Fibroblast of upper back skin (primary cell): ENCODE measurements at places on chromosomes 11 and 22.
A peak's percentile ranks its signal among the peaks of the same experiment; 100 is the strongest.

- DNase-seq: no peak
Measured at GRCh38 chr11:134124660-134125451, 56.0 kb downstream of the JAM3 start.

DNA sequence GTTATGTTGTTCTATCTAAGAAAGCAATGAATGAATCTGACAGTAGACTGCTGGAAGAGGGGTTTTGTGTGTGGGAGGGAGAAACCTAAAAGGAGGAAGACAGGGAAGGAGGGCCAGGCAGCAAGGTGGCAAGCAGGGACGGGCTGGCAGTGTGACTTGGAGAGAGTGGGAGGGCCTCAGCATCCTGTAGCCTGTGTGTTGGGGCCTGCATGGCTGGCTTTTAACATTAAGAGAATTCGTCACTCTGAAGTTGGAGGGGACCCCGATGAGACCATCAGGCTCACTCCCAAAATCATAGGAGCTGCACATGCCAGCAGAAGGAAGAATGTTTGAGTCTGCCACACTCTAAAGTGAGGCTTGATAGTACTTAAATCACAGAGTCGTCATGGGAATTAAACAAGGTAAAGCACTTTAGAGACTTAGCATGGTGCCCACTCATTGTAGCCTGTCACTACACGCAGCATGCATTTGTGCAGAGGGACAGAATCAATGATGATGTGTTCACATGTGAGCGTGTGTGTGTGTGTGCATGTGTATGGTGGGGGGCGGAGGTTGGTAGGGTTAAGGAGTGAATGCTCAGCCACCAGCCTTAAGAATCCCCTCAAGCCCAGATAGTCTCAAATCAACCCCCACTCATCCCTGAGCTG is 199.5 kb downstream of the TENM4 start:
- DNase-seq: no peak

DNA sequence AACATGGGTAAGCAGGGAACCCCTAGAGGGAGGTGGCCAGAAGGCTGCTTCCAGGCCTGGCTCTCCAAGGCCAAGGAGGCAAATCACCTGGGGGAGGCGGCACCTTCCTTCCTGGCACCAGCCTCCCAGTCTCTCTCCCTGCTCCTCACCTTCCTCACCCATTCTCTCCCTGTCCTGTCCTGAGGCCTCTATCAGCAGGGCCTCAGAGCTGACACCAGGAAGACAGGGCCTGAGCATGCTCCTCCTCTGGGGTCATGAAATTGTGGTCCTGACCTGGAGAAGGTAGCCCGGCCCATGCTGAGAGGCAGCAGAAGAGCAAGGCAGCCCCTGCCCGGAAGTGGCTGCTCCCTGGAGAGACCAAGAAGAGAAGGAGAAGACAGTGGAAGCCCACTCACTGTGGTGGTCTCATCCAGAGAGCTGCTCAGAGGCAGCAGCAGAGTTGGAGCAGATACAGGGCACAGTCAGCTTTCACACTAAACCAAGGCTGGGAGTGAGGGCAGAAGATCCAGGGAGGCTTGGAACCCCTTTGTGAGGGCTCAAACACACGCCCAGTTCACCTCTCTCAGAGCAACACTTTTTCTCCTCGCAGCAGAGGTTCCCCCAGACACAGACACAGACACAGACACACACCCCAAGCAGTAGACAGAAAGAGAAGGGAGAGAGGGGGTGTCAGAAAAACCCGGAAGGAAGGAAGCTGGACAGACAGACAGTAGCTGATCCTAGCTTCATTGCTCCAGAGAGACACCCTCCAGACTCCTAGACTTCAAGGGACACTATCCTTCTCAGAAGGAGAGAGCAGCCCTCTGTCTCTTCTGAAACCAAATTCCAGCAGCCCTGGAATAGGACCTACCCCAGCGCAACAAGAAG is 1.8 kb downstream of the BCL9L start:
- DNase-seq: no peak

DNA sequence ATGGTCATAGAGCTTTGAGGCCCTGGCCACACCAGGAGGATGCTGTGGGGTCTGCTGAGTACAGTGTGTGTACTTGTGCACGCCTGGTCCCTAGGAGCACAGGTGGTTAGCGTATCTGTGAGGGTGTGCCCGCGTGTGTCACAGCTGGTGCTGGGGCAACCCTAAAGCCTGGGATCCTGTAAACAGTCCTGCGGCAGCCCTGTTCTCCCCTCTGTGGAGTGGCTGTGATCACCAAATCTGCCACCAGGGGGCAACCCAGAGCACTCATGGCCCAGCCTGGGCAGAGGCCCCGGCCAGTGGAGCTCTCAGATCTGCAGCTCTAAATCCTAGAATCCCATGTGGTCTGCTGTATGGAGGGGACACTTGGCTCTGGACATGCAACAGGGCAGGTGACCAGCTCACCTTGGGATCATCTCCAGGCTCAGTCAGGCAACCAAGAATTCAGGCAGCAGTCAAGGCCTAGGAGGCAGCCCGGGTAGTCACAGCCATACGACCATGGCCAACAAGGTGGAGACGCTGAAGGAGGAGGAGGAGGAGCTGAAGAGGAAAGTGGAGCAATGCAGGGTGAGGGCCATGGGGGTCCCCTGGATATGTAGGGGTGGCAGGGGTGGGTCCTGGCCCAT is 3.9 kb downstream of the SH3BP1 start:
- peak; percentile 65 for DNase-seq

- DNase-seq: no peak
Measured at GRCh38 chr11:17635551-17635938, 83.8 kb upstream of the MYOD1 start.

- peak; percentile 95 for DNase-seq
Measured at GRCh38 chr11:130706572-130706971, 209.7 kb downstream of the SNX19 start.

DNA sequence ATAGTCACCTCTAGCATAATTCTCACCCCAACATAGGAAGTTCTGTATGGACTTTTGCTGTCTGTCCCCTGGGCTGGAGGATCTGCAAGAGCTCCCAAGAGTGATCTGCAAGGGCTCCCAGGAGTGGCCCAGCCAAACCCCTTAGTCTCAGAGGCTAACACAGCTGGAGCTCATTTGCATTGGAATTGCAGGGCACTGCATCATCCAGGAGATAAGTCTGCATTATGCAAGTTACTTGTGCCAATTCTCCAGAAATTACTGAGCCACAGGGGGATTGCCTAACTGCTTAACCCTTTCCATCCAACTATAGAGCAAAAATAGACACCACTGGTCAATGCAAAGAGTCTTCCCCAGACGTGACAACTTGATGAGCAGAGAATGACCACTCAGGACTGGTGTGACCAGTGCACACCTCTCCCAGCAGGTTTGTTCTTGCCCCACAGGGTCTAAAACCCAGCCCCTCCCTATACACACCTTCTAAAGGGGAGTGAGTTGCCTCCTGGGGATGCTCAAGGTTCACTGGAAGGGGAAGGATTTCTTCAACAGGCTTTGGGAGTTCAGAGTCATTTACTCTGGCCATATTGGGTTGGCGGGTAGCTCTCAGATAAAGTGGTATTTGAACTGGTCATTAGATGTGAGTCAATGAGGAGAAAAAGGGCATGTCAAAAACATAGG is 38.4 kb downstream of the POU2AF3 start:
- DNase-seq: peak; percentile 83

GRCh38 chr11:8719721-8720120 is 37.1 kb downstream of the RPL27A start:
- DNase-seq: peak; percentile 80

DNA sequence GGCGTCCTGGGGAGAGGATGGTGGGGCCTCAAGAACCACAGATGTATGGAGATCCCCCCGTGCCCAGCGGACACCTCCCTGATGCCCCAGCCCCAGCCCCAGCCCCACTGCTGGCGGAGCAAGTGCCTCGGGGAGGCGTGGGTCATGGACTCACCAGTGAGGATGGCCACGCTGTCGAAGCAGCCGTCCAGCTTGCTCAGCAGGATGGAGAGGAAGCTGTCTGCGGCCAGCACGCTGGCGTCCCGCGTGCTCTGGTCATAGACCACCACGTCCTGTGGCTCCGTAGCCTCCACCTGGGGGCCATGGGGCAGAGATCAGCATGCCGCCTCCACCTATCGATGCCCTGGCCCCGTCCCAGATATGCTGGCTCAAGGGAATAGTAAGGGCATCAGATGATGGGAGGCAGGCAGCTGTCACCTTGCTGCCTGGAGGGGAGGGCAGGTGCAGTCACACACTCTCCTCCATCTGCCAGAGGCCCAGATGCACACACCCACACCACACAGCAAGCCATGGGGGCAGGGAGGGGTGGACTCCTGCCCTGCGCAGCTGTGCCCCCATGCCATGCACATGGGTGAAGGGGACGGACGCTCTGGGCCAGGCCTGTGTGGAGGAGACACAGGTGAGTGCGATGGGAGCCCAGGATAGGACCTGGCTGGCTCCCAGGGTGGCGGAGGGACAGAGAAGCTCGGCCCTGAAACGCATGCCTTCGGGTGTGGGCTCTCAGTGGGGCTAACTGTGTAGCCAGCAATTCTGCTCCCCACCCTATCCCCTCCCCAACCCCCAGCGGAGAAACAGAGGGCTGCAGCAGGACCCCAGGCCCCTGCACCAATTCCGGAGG is 8.2 kb downstream of the DUSP8 start:
- DNase-seq: no peak

DNA sequence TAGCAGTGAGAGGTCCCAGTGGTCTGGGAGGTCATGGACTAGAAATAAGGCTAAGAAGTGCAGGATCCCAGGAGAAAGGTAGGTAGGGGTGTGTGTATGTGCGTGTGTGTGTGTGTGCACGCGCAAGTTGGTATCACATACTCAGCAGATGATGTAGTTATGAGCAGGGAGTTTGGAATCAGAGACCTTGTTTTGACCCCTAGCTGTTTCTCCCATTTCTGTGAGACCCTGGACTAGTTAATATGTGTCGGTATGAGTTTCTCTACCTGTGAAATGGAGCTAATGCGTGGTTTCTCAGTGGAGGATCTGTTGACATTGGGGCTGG is 1.3 kb downstream of the SERPING1 start:
- DNase-seq: peak; percentile 45

DNA sequence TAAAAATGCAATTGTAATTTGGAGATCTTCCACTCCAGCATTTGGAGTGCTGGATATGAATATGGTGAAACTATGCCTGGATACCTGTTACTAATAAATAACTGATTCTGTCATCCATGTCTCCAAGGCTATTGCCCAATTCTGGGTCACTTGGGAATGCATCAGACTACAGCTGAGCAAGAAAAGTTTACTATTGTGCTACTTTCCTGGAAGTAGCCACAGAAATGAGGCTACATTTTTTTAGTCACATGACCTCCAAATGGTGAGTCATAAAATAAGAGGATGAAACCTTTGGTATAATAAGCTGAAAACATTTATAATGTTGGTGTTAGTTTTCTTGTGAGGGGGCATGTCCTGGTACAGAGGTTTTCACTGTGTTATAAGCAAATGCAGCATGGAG is 44.4 kb downstream of the DCDC1 start:
- DNase-seq: peak; percentile 59

DNA sequence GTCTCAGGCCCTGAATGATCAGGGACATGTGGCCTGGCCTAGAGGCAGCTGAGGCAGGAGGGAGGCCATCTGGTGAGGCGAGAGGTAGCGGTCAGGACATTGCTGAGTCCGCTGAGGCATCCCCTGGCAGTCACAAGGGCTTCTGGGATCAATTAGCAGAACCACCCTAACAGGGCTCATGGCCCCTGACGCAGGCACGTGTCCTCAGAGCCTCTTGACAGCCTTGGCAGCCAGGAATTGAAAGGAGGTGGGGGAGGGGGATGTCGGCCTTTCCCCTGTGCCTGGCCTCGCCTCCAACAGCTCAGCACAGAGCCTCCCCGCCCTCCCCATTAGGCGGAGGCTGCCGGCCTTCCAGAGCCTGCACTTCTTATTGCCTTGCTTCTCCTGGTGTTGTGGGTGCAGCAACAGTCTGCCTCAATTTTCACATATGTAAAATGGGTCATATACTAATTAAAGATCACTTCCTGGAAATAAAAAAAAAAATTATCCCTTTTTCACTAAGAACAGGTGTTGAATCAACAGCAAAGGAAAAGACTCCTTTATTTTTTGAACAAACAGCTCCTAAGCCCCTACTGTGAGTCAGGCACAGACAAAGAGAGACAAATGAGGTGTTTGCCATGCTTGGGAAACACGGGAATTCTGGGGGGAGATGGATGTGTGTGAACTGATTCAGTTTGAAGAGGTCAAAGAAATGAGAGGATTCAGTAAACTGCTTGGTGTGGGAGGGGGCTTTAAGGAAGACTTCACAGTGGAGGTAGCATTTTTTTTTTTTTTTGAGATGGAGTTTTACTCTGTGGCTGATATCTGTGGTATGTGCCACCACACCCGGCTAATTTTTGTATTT is 55.3 kb downstream of the NFAM1 start:
- DNase-seq: peak; percentile 66

- DNase-seq: no peak
Measured at GRCh38 chr11:93444617-93445073, 98.5 kb downstream of the SMCO4 start.

GRCh38 chr11:87575088-87575487 is 537.4 kb downstream of the TMEM135 start:
- DNase-seq: no peak

DNA sequence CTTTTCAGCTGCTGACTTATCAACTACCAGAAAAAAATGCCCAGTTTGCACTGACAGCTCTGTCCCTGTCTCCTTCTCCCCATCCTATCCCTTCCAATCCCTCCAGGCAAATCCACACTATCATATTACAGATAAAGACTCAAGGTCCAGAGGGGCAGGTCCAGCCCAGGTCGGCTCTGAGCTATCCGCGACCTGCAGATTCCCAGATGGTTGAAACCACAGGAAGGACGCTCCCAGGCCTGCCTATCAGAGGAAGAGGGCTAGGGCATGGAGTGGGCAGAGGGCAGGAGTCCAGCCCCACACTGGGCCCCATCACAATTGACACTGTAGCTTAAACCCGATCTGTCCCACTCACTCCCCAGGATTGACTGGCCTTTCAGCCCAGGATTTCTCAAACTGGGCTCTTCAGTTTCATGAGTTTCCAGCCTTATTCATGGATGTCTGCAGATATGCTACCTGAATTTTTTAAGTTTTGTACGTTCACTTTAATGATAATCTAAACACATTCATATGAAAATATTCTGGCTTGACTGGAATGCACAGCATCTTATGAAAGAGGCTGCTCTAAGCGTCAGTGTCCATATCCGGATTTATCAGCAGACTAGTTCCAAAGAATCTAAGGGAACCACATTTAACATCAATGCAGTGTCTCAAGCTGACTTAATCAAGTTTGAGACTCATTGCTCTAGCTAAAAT is 16.4 kb upstream of the FCHSD2 start:
- peak; percentile 38 for DNase-seq

DNA sequence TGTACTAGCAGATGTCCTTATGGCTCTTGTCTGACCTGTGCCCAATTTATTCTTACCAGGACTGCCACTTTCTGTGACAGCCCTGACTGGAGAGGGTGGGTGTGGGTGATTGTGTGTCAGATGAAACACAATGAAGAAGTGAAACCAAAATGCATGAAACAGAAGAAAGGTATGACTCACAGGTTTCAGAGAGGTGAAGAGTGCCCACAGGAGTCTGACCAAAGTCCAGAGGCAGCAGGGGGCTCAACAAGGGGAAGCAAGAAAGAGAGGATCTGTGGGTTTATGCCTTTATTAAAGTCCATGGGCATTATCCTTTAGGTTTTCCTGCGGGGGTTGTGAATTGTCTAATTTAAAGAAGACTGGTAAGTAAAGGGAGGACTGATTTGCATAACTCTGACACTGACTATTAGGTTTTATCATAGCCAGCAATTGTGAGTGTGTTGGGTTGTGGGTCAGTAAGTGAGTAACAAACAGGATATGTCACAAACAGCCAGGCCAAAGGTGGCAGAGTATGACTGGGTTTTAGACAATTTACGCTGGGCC is 3.9 kb upstream of the OR4C6 start:
- DNase-seq: no peak
